ENCODE measurements at places on chromosomes 13 and 19. TPM values are rescaled to one million over a fixed set of nuclear protein-coding genes. Genes with fewer than 3 reads are reported as not detected.
A peak's percentile ranks its signal among the peaks of the same experiment; 100 is the strongest.

Gene TMEM143
- 5.3 TPM for total RNA-seq

Gene GPR4
- not detected for total RNA-seq

Gene C1QTNF9
- not detected for total RNA-seq

Gene TEX29
- not detected for total RNA-seq

Gene NAPA
- total RNA-seq: 89.8 TPM

Gene ZNF132
- total RNA-seq: 1.0 TPM

Gene APOC4
- not detected for total RNA-seq

Gene CD33
- not detected for total RNA-seq

Gene HCST
- total RNA-seq: 0.97 TPM

Gene ELSPBP1
- total RNA-seq: 2.4 TPM

Gene METTL21C
- not detected for total RNA-seq

Gene PTH2
- total RNA-seq: not detected

DNA sequence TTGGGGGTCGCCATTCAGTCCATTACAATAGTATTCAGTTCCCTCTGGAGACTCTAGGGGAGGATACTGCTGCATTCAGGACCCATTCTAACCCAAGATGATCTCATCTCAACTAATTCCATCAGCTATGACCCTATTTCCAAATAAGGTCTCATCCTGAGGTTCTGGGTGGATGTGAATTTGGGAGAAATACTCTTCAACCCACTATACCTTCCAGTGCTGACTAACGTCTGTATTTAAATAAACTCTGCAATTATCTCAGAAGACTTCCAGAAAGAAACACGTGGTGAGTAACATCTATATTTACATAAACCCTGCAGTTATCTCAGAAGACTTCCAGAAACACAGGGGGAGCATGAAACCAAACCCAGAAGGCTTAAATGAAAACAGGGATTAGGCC is 1300.7 kb downstream of the PCDH9 start:
- DNase-seq: no peak
- no peaks in the 10 kb centered on the region for H3K4me1 ChIP-seq
- H3K27me3 ChIP-seq: no peaks in the 10 kb centered on the region
- H3K27ac ChIP-seq: no peak overlapping the region
- H3K4me3 ChIP-seq: no peak overlapping the region

- H3K4me1 ChIP-seq: peaks cover 29% of the 10 kb centered on the region
- peaks cover 79% of the 10 kb centered on the region for H3K27me3 ChIP-seq
- no peak for DNase-seq
- H3K27ac ChIP-seq: no peak overlapping the region
Measured at GRCh38 chr19:31353833-31354232, 4.6 kb upstream of the TSHZ3 start.

DNA sequence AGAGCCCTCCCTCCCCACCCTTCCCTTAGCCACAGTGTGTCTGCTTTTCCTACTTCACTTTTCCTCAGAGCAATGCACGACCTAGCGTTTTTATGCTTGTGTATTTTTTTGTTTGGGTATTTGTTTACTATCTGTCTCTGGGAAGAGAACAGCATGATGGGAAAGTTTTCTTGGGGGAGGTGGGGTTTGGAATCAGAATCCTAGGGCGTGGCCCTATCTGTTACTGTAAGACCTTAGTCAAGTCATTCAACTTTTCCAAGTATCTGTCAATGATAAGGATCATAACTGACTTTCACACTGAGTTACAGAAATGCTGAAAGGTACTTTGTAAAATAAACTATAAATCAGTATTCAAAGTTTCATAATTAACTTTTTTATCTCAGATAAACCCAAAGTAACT is 146.3 kb upstream of the WASF3 start:
- DNase-seq: no peak
- H3K4me1 ChIP-seq: no peaks in the 10 kb centered on the region
- H3K4me3 ChIP-seq: no peak overlapping the region
- H3K27ac ChIP-seq: no peak overlapping the region
- H3K27me3 ChIP-seq: no peaks in the 10 kb centered on the region

GRCh38 chr13:28819735-28820098 is 422 bp upstream of the MTUS2 start:
- H3K4me3 ChIP-seq: peak overlapping the region; percentile 16
- peaks cover 13% of the 10 kb centered on the region for H3K4me1 ChIP-seq
- H3K36me3 ChIP-seq: no peaks in the 10 kb centered on the region
- H3K27me3 ChIP-seq: peaks cover 48% of the 10 kb centered on the region
- DNase-seq: peak; percentile 86

- peak overlapping the region; percentile 70 for H3K27ac ChIP-seq
- no peaks in the 10 kb centered on the region for H3K27me3 ChIP-seq
- H3K36me3 ChIP-seq: no peaks in the 10 kb centered on the region
Measured at GRCh38 chr19:44677019-44677811, 5.9 kb downstream of the CEACAM19 start.

DNA sequence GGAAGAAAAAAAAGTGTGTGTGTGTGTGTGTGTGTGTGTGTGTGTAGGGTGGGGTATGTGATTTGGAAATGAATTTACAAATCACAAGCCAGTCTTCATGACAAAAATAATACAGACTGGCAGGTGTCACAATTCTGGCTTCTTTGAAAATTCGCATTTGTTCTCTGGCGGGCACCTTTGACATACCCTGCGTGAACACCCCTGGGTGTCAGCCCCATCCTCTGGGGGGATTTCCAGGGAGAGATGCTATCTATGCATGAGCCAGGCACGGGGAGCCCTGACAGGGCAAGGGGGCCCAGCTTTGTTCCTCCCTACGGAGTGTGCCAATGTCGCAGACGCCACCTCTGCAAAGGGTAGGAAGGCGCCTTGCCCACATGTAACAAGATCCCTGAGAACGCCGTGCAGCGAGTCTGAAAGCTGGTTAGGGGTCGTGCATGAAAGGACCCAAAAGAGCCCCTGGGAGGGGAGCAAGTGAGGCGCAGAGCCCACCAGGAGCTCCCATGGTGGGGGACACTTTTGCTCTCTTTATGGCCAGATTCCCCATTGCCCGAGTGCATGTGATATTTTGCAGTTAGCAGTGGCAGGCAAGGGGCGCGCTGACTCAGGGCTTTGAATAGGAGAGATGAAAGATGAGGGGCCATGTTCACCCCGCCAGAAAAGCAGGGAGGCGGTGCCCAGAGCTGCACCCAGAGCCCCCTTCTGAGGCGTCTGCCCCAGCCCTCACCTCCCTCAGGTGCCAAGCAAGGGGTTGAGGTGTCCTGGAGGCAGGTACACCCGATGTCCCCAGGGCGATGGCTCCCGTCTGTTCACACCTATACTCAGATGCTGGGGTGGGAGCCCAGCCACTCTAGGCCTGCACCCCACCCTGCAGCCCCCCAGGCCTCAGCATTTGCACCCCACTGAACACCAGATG is 45.3 kb downstream of the KLF2 start:
- no peaks in the 10 kb centered on the region for H3K36me3 ChIP-seq
- H3K27ac ChIP-seq: no peak overlapping the region
- H3K4me3 ChIP-seq: no peak overlapping the region
- no peaks in the 10 kb centered on the region for H3K27me3 ChIP-seq
- DNase-seq: no peak
- no peaks in the 10 kb centered on the region for H3K4me1 ChIP-seq

- no peaks in the 10 kb centered on the region for H3K27me3 ChIP-seq
- DNase-seq: no peak
- no peak overlapping the region for H3K27ac ChIP-seq
- no peak overlapping the region for H3K4me3 ChIP-seq
Measured at GRCh38 chr19:33849551-33850147, 53.0 kb downstream of the KCTD15 start.

DNA sequence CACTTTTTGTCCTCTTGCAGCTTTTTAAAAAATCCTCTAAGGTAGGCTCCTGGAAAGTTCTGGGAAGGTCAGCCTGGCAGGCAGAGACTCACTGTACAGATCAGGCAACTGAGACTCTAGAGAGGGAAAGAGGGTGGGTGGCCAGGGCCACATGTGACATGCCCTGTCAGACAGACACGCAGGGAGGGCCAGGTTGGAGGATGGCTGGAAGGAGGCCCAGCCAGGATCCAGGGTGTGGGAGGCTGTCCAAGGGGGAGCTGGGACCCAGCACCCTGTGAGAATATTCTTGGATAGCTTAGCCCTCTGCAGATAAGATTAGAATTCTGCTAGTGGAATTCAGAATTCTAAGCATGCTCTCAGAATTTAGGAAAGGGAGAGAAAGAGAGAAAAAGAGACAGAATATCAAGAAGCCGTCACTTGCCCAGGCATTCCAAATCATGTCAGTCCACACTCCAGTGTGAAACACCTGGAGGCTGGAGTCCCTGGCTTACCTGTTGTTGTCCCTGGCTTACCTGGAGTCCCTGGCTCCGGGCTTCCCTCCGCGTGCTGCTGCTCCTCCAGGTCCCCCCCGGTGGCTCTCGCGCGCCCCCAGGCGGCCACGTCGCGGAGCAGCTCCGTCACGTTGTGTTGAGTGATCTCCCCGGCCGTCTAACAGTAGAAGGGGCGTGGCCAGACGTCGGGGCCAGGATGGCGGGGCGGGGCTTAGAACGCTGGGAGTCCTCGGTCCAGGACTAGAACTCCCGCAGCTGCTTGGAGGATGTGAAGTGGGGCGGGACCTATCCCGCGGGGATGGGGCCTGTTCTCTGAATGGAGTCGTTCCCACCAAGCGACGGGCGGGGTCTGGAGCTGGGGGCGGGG is 2.8 kb upstream of the TNNI3 start:
- H3K27me3 ChIP-seq: peaks cover 41% of the 10 kb centered on the region
- H3K36me3 ChIP-seq: no peaks in the 10 kb centered on the region
- H3K4me1 ChIP-seq: no peaks in the 10 kb centered on the region
- H3K27ac ChIP-seq: no peak overlapping the region
- H3K4me3 ChIP-seq: no peak overlapping the region

GRCh38 chr13:75224053-75224742 is 257.8 kb downstream of the TBC1D4 start:
- H3K36me3 ChIP-seq: no peaks in the 10 kb centered on the region
- no peak for DNase-seq
- H3K27ac ChIP-seq: no peak overlapping the region
- no peak overlapping the region for H3K4me3 ChIP-seq

DNA sequence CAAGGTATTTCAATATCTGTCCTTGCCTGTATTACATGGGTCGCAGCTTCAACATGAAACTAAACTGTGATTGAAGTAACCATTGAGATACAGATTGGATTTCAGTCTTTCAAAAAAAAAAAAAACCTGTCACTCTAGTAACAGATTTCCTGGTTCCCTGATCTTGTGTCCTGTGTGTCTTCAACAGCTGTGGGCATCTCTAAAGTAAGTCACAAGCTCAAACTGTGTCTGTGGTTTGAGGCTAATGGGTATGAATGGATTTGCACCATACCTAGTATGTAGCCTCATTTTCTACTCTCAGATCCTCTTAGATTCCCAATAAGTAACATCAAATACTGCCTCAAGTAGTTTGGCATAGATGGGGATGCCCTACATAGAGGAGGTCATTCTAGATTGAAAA is 300.1 kb downstream of the COG6 start:
- H3K36me3 ChIP-seq: no peaks in the 10 kb centered on the region
- H3K27ac ChIP-seq: no peak overlapping the region
- no peaks in the 10 kb centered on the region for H3K27me3 ChIP-seq
- no peak overlapping the region for H3K4me3 ChIP-seq

- no peaks in the 10 kb centered on the region for H3K27me3 ChIP-seq
- no peak overlapping the region for H3K27ac ChIP-seq
- H3K36me3 ChIP-seq: no peaks in the 10 kb centered on the region
- H3K4me1 ChIP-seq: no peaks in the 10 kb centered on the region
Measured at GRCh38 chr19:28118235-28118634, 1094.7 kb downstream of the UQCRFS1 start.

DNA sequence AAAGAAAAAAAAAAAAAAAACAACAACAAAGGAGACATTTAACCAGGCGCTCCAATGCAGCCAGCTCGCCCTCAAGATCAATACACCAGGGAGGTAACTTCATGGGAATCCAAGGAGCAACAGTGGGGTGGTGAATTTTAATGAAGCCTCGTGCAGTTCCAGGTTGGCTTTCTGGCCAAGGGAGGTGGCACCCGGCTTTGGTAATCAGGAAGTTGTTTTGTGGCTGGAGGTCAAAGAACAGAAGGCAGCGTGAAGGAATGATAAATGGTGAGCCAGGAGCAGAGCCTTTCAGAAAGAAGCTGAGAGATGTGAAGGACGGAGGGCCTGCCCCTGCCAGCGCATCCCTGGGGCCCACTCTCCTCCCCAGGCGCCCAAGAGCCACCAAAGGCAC is 188.2 kb upstream of the TSC22D1 start:
- H3K36me3 ChIP-seq: no peaks in the 10 kb centered on the region
- no peak overlapping the region for H3K4me3 ChIP-seq
- peak; percentile 39 for DNase-seq
- H3K27ac ChIP-seq: peak overlapping the region; percentile 86
- peaks cover 40% of the 10 kb centered on the region for H3K4me1 ChIP-seq

- no peak overlapping the region for H3K27ac ChIP-seq
- no peaks in the 10 kb centered on the region for H3K36me3 ChIP-seq
- H3K4me3 ChIP-seq: no peak overlapping the region
- H3K27me3 ChIP-seq: no peaks in the 10 kb centered on the region
- no peaks in the 10 kb centered on the region for H3K4me1 ChIP-seq
Measured at GRCh38 chr13:110486061-110486715, 75.3 kb downstream of the RAB20 start.

DNA sequence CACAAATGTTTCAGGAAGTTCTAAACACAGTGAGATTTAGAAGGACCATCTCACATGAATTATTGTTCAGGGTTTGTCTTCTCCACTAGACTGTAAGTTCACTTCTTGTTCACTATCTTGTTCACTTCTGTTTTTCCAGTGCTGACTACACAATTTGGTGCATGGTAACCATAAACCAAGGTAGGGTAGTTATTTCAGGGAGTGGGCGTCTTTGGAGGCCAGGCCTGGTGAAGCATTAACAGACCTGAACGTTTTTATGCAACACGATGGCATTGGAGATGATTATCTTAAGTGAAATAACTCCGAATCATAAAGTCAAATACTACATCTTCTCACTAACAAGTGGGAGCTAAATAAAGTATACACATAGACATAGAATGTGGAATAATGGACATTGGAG is 14.4 kb upstream of the OXGR1 start:
- no peaks in the 10 kb centered on the region for H3K27me3 ChIP-seq
- no peak for DNase-seq
- H3K4me1 ChIP-seq: peaks cover 9% of the 10 kb centered on the region

DNA sequence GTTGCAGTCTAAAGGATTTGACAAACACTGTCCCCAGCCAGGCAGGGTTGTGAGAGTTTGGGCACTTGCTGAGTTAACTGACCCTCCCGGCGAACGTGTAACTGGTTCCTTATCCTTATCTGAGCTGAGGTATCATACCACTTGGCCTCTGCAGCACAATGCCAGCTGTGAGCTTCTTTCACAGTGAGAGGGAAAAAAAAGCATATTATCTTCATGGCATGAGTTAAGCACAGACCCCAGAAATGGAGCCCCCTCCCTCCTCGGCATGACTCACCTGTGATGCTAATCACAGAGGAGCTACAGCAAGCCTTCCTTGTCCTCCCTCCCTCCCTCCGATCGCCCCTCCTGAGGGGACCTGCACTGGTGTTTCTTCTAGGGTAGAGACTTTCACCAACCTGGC is 60.5 kb downstream of the EFNB2 start:
- H3K27me3 ChIP-seq: no peaks in the 10 kb centered on the region
- DNase-seq: peak; percentile 32
- H3K4me1 ChIP-seq: peaks cover 25% of the 10 kb centered on the region
- H3K36me3 ChIP-seq: no peaks in the 10 kb centered on the region

DNA sequence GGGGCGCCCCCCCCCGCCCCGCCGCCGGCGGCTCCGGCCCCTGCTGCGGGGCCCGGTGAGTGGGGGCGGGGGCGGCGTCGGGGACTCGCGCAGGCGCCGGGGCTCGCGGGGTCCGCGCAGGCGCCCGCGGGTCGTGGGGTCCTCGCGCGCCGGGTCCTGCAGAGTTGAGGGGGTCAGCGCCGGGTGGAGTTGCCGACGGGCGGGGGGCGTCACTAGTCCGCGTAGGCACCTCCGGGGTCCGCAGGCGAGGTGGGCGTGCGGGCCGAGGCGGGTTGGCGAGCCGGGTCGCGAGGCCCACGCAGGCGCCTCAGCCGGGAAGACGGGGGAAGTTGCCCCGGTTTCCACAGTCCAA is 365 bp downstream of the PPP6R1 start:
- H3K27me3 ChIP-seq: no peaks in the 10 kb centered on the region
- peak overlapping the region; percentile 53 for H3K4me3 ChIP-seq
- H3K4me1 ChIP-seq: peaks cover 25% of the 10 kb centered on the region

Measured in hepatocyte (in vitro differentiated cells).